PC-9 (cell line): ENCODE measurements at places on chromosomes 3 and 15. TPM values are rescaled to one million over a fixed set of nuclear protein-coding genes. Genes with fewer than 3 reads are reported as not detected.

The CASR gene
- total RNA-seq: not detected in 2 replicates

The P2RY1 gene
- 0.88 and 1.2 TPM in 2 replicates for total RNA-seq

The SLC28A2 gene
- total RNA-seq: not detected in 2 replicates

The AGTR1 gene
- not detected in 2 replicates for total RNA-seq

The B3GNT5 gene
- total RNA-seq: 30.7 and 33.6 TPM in 2 replicates

The TMCO5A gene
- 0.35 TPM in 1 of 2 replicates, not detected in the other for total RNA-seq

The ALAS1 gene
- total RNA-seq: 61.9 and 71.2 TPM in 2 replicates

The CHL1 gene
- total RNA-seq: not detected in 2 replicates

The NUSAP1 gene
- 185 and 190 TPM in 2 replicates for total RNA-seq

The CRBN gene
- total RNA-seq: 26.4 and 34.9 TPM in 2 replicates

The RPP25 gene
- total RNA-seq: 14.9 and 19.6 TPM in 2 replicates

The ADPRH gene
- 1.4 and 1.6 TPM in 2 replicates for total RNA-seq

The P3H2 gene
- 20.9 and 26.2 TPM in 2 replicates for total RNA-seq

The EIF3J gene
- 75.8 and 117 TPM in 2 replicates for total RNA-seq

The GP5 gene
- not detected in 2 replicates for total RNA-seq

The GOLGA6B gene
- 0.22 TPM in 1 of 2 replicates, not detected in the other for total RNA-seq

The SCN11A gene
- total RNA-seq: not detected in 2 replicates

The TMEM108 gene
- total RNA-seq: not detected in 2 replicates

The PARP15 gene
- total RNA-seq: 0.07 and 0.13 TPM in 2 replicates

The CFAP44 gene
- 6.0 and 9.1 TPM in 2 replicates for total RNA-seq

The TIMP4 gene
- 15.5 and 19.0 TPM in 2 replicates for total RNA-seq

The AMT gene
- 12.9 and 17.6 TPM in 2 replicates for total RNA-seq

The PLSCR5 gene
- not detected in 2 replicates for total RNA-seq

The TRPC1 gene
- total RNA-seq: 3.8 and 6.9 TPM in 2 replicates

The SLC51A gene
- 10.3 and 13.9 TPM in 2 replicates for total RNA-seq

The CHRFAM7A gene
- not detected in 2 replicates for total RNA-seq

The HIGD2B gene
- 0.35 TPM in 1 of 2 replicates, not detected in the other for total RNA-seq

The PPP2R3A gene
- total RNA-seq: 30.0 and 42.6 TPM in 2 replicates

The CACNA2D3 gene
- total RNA-seq: 0.18 and 0.59 TPM in 2 replicates

The DPPA4 gene
- not detected in 2 replicates for total RNA-seq

The STOML1 gene
- total RNA-seq: 6.0 and 6.1 TPM in 2 replicates

The ALDH1L1 gene
- 46.9 and 50.0 TPM in 2 replicates for total RNA-seq

The MB21D2 gene
- total RNA-seq: 4.5 and 5.1 TPM in 2 replicates

The REC114 gene
- total RNA-seq: not detected in 2 replicates

The SLC28A1 gene
- total RNA-seq: 0.70 and 1.2 TPM in 2 replicates

The SCG3 gene
- total RNA-seq: not detected in 2 replicates

The TMC3 gene
- total RNA-seq: not detected in 2 replicates

The DCLK3 gene
- not detected in 2 replicates for total RNA-seq

The THRB gene
- total RNA-seq: 9.7 and 11.2 TPM in 2 replicates

The SLC24A5 gene
- total RNA-seq: not detected in 2 replicates

The TLNRD1 gene
- total RNA-seq: 14.9 and 18.2 TPM in 2 replicates

The MASP1 gene
- total RNA-seq: not detected in 2 replicates

The SI gene
- not detected in 2 replicates for total RNA-seq

The AADACL2 gene
- not detected in 2 replicates for total RNA-seq

The AMOTL2 gene
- total RNA-seq: 147 and 221 TPM in 2 replicates

The FRMD5 gene
- total RNA-seq: 5.5 and 6.5 TPM in 2 replicates

The CYP8B1 gene
- total RNA-seq: not detected in 2 replicates

The MON1A gene
- 4.8 and 5.5 TPM in 2 replicates for total RNA-seq

The ADAMTSL3 gene
- total RNA-seq: 3.2 and 5.0 TPM in 2 replicates

The PTX3 gene
- 0.59 and 1.1 TPM in 2 replicates for total RNA-seq

The SLC9C1 gene
- total RNA-seq: not detected in 2 replicates

The PARP14 gene
- 31.6 and 33.3 TPM in 2 replicates for total RNA-seq

The SEC62 gene
- total RNA-seq: 61.8 and 99.6 TPM in 2 replicates

The HESX1 gene
- 3.4 and 4.4 TPM in 2 replicates for total RNA-seq

The SELENOS gene
- total RNA-seq: 20.8 and 28.6 TPM in 2 replicates

The MESP1 gene
- 8.5 and 17.8 TPM in 2 replicates for total RNA-seq
